ENCODE measurements at places on chromosomes 6 and 20. TPM values are rescaled to one million over a fixed set of nuclear protein-coding genes. Genes with fewer than 3 reads are reported as not detected.

DNA sequence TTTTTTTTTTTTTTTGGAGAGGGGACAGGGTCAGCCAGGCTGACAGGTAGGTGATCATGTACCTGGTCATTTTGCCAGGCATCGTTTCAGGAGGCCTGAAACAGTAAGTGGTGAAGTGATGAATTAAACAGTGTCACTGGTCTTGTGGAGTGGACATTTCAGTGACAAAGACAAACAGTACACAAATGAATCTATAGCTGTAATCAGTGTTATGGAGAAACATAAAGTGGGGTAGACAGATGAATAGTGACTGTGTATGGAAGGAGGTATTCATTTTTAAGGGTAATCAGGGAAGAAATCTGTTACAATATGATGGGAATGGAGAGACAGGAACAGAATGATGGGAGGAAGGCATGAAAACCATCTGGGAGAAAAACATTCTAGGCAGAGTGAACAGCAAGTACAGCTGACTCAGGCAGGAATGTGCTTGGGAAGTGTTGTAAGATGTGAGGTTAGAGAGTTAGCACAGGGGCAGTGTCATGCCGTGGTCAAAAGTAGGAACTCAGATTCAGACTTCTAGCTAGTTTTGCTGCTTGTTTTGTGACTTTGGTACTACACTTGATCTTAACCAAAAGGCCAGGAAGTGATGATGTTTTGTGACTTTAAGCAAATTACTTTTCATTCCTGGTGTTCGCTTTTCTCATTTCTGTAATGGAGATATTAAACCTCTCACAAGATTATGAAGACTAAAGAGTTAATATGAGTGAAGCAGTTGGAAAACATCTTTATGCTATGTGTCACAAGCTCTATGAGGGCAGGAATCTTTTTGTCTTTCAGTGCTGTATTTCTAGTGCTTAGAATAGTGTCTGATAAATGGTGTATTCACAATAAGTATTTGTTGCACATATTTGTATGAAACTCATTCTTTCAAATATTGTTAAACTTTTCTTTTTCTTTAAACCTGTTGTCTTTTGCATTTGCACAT lies 43.4 kb downstream of the QKI start:
- no peak for DNase-seq

DNA sequence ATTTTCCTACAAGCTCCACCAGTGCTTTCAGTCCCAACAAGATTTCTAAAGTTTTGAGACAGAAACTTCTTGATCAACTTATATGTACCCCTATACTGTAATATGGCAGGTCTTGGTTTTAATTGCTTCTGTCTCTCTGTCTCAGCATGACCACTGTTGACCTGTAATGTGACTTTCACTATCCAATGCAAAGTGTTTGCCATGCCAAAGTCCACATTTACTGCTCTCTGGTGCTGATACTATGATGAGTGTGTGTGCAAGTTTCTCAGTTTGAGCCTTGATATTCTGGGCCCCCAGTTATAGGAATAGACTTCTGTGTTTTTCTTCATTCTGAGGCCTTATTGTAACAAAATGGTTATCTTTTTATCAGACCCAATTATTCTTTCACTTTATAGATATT lies 45.8 kb downstream of the OR2J2 start:
- DNase-seq, result no peak

GRCh38 chr20:52102126-52102525 lies 89.5 kb downstream of the ZFP64 start:
- no peak for DNase-seq

The CNR1 gene
- total RNA-seq, result 1.1 TPM

DNA sequence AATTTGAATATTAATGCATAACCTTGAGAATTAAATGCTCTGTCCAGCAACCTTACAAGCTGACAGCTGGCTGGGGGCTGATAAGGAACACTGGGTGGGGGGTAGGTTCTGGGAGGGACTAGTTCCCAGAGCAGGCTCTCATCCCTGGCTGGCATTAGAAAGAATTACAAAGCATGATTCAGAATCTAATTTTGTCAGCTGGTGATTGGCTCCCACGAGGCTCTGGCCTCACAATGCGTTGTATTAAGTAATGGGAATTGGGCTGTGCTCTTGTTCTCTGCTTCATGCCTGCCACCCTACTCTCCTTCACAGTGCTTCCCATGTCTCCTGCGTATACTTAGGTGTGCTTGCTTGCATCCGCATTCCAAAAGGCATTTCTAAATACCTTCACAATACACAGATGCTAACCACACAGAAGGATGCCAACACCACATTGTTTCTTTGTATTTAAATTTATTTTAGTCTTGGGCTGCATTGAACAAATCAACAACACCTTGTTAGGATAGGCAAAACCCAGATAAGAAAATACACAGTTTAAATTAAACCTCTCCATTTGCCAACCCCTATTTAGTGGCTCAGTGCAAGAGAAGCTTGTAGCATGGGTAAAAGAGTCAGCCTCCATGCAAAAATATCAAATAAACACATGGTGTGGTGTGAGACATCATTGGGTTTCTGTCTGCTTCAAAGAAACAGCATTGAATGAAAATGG lies 434.5 kb upstream of the JAG1 start:
- no peak for DNase-seq

GRCh38 chr6:168691774-168692173 lies 250.8 kb downstream of the SMOC2 start:
- no peak for DNase-seq

- no peak for DNase-seq
Observed at GRCh38 chr20:1505361-1505760, 14.1 kb upstream of the SIRPB2 start.

All from left colon (tissue), 2 donors.